ENCODE measurements at places on chromosomes 5 and 9.
A peak's percentile ranks its signal among the peaks of the same experiment; 100 is the strongest.

DNA sequence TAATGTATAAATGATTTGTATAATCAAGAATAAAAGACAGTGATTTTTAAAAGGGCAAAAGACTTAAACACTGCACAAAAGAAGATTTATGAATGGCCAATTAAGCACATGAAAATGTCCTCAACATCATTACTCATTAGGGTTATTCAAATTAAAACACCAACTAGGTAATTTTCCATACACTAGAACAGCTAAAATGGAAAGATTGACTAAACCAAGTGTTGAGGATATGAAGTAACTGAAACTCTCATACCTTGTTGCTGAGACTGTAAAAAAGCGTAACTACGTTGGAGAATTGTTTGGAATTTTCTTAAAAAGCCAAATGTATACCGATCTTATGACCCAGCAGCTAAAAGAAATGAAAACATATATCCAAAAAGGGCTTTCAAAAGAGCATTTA lies 144.9 kb downstream of the SGCD start:
- no peak for DNase-seq

DNA sequence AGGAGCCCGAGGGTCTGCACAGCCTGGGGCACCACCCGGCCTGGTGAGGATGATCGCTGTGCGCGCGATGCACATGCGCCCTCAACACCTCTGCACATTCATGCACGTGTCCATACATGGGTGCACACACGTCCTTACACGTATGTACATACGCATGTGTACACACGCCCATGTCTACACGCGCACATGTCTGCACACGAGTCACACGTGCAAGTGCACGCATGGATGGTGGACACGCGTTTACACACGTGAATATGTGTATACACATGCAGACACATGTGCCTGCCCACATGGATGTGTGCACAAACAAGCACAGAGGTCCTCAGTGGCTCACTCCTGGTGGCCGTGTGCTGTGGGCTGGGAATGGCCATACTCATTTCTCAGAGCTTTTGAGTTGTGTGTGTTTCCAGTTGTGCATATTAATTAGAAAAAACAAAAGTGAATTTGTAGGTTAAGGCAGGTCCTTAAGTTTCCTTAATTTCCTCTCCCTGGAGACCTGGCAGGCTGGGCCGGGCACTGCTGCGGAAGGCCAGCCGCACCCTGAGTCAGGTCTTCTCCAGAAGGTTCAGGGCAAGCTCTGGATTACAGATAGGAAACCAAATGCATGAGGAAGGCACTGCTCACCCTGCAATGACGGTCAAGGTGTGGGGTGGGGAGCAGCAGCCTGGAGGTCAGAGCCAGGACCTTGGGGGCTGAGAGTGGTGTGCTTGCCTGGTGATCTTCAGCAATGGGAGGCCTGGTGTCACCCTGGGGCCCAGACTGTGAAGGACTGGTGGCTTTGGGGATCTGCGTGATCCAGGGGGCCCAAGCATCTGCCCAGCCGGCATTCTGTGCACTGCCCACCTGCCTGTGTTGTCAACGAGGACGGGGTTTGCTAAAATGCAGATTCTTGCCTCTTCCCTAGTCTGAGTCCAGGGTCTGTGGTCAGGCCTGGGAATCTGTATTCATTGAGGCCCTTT lies 1.3 kb upstream of the RNU6ATAC start:
- DNase-seq, result no peak

GRCh38 chr9:70228611-70229010 lies 30.2 kb upstream of the SMC5 start:
- DNase-seq, result no peak

DNA sequence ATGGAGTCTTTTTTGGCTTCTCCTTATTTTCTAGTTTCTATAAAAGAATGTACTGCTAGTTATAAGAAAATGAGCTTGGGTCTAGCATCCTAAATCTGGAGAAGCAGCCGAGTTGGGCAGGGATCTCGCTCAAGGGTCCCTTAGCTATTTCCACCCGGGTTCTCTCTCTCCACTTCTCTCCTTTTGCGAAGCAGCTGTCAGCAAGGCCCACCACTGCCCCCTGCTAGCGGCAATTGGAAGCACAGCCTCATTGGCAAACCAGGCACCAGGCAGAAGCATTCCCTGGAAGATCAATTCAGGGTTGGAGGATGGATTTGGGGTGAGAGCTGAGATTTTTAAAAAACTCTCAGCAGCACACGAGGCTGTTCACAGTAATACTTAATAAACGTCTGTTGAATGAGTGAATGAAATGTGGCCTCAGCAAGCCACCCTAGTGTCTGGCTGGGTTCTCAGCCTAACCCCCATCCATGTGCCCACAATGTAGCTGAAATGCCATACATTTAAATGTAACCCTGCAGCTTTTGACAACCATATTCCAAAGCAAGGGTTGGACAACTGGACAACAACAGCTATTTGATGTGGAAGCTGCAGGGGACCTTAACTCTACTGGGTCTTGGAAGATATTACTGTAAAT lies 34.6 kb upstream of the TNIP1 start:
- no peak for DNase-seq

DNA sequence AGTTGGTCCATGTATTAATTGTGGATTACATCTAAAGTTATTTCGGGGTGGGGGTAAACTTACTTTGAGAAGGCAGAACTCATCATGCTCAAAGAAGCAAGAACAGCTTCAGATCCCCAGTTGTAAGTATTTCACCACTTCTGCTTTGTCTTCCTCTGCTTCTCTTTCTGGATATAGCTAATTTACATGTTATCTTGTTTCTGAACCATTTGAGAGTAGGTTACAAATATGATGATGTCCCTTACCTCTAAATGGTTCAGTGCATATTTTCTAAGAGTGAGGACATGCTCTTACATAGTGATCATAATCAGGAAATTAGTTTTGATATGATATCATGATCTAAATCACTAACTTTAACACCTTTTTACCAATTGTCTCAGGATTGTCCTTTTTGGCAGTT lies 11.9 kb downstream of the TRIO start:
- DNase-seq, result no peak

DNA sequence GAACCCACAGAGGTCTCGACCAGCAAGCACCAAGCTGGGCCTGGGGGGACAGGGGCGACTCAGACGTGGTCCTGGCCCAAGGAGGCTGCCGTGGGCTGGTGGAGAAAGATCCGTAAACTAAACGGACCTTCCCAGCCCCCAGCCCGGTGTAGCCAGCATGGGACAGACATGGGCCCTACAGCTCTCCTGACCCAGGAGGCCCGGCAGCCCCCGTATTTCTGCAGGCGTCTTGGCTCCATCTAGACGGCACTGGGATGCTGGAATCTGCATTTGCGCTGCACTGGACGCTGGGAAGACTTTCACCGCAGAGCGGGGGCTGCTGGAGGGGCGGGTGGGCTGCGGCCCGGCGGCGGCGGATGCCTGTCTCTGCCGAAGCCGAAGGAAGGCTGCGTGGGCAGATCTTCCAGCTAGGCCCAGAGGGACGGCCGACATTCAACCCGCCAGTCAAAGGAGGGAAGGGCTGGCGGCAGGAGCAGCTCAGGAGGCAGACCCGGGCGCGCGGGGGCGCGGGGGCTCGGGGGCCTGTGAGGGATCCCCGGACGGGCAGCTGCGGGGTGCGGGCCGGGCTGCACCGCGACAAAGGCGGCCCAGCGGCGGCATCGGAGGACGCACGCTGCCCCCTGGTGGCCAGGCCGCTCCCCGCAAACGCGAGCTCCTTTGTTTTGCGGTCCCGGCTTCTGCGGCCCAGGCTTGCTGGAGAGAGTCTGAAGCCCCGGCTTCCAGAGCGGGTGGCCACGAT lies 266.2 kb downstream of the NSG2 start:
- no peak for DNase-seq

- DNase-seq, result no peak
Observed at GRCh38 chr5:82509762-82510161, 231.6 kb upstream of the RPS23 start.

GRCh38 chr5:31113101-31113500 lies 80.4 kb upstream of the CDH6 start:
- DNase-seq, result no peak

GRCh38 chr5:132426525-132427138 lies 57.1 kb downstream of the SLC22A5 start:
- peak; percentile 59 for DNase-seq

DNA sequence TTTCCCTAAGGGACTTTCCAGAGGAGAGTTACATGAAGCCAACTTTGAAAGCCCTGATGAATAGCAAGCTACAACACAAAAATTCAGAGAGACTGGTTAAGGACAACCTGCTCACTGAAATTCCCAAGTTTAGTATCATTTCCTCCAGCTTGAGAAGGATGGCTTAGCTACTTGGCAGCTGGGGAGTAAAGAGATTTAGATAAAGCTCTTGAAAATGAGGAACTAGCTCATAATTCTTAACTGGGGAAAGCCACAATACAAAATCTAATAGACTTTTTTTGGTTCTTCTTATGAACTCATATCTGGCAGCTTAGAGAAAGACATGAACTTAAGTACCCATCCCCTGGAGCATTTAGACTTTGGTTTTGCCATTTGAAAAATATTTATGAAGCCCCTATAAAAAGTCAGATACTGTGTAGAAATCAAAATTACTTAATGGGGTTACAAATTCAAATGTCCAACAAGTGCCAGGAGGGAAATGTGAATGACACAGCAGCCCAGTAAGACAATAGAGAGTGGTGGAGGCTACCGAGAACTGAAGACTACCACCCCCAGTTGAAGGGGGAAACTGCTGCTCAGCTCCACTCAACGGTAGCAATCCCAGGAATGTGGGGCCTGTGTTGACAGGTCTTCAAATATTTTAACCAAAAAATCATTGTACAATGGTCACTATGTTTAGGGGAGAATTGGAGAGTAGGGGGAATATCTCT lies 79.4 kb upstream of the ADRB2 start:
- no peak for DNase-seq

DNA sequence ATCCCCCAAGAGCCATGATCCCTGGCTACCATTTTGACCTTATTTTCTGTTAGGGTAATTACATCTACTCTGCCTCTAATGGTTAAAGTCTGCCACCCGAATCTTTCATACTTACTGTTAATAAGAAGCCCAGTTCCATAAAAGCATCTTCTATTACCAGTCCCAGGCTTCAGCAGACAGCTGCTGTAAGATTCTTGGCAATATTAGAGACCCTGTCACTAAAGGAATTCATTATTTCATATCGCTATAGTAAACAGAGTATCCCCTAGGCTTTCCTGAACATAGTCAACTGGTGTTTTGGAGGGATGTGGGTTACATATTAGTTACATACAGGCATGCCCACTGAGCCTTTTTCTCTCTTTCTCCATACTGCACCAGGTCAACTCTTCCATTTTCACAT lies 608.7 kb upstream of the SEMA6A start:
- no peak for DNase-seq

DNA sequence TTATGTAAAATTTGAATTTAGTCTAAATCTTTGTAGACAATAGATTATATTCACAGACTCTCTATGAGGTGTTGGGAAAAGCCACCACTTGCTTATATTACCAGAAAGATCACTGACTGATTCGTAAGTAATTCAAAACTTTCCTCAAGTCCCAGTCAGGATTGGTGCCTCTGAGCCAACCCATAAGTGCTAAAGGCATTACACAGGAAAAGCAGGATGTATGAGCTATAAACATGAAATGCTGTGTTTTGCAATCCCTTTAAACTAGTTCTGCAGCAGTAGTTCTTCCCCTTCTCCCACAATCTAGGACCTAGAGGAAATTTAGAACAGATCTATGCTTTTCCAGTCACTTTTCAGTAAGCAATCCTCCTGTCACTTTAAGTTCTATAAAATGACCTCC lies 48.0 kb downstream of the SHLD3 start:
- no peak for DNase-seq

DNA sequence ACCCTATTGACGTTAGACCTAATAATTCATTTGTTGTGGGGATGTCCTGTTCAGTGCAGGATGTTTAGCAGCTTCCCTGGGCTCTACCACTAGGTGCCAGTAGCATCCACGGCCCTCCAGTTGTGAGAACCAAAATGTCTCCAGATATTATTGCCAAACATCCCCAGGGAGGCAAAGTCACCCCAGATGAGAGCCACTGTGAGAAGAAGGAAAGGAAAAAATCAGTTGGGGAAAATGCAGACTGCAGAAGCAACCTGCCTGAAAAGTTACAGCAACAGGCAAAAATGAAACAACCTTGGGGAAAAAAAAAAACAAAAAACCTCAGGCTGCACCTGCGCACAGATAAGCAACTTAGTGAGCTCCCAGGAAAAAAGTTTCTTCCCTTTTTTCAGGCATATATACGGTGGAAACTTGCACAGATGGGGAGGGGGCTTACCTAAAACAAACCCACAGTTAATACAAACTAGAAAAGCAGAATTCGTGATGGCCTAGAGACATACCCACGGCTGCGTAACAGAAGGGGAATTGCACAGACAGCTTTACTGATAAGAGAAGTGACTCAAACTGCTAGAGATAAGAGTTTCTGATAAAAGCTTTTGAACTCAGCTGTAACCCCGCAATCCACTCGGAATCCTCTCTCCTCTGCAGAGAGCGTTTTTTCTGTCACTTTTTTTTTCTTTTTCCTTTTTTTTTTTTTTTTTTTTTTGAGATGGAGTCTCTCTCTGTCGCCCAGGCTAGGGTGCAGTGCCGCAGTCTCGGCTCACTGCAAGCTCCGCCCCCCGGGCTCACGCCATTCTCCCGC lies 29.8 kb upstream of the FBP1 start:
- DNase-seq, result no peak

DNA sequence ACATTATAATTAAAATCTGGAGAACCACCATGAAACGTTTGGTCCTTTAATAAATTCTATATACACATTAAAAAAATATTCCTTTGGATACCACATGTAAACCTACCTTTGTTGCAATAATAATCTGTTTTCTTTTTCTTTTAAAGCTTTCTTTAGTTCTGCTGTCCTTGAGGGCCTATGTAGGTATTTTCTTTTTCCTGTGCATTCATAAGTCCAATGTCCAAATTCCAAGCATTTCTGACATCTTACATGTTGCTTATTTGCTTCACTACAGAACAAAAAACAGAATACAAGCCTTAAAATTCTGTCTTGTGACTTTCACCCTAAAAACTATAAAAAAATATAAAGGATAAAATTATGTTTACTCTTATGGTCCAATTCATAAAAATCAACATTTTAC lies 19.7 kb downstream of the ZCCHC10 start:
- no peak for DNase-seq

DNA sequence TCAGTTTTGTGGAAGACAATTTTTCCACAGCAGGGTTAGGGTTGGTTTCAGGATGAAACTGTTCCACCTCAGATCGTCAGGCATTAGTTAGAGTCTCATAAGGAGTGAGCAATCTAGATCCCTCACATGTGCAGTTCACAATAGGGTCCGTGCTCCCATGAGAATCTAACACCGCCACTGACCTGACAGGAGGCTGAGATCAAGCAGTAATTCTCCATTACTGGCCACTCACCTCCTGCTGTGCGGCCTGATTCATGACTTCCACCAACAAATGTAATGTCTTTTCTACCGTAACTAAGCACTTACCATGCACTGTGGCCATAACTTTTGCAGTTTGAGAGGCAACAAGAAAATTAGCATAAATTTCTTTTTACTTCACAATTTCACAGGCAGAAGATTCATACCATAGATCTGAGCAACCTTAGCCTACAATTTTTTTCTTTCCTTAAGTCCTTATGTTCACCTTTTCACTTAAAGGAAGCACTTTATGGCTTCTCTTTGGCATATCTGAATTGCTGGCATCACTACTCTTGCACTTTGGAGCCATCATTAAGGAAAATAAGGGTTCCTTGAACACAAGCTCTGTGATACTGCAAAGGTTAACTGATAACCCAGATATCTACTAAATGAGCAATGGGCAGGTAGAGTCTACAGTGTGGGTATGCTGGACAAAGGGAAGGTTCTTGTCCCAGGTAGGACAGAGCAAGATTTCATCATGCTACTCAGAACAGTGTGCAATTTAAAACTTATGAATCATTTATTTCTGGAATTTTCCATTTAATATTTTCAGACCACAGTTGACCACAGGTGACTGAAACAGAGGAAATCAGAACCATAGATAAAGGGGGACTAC lies 83.0 kb upstream of the IFNK start:
- no peak for DNase-seq

Data from esophagus squamous epithelium (tissue), 5 donors.